ENCODE measurements at places on chromosomes 2 and 18.

DNA sequence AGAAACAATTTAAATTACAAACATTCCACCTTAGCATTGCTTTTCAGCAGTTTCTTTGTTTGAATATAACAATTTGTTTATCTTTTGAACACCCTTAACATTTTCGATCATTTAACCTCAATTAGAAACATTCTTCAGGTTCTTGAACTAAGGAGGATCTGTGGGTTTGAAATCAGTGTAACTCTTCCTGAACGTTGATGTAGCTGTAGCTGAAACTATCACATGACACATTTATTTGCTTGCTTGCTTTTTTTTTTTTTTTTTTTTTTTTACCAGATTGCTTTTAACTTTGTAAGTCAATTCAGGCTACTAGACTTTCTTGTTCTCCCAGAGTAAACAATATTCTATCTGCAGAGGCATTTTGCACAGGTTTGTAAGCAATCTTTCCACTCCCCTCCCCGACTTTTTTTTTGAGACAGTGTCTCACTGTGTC is 47.6 kb downstream of the GPD2 start:
- DNase-seq: no peak

DNA sequence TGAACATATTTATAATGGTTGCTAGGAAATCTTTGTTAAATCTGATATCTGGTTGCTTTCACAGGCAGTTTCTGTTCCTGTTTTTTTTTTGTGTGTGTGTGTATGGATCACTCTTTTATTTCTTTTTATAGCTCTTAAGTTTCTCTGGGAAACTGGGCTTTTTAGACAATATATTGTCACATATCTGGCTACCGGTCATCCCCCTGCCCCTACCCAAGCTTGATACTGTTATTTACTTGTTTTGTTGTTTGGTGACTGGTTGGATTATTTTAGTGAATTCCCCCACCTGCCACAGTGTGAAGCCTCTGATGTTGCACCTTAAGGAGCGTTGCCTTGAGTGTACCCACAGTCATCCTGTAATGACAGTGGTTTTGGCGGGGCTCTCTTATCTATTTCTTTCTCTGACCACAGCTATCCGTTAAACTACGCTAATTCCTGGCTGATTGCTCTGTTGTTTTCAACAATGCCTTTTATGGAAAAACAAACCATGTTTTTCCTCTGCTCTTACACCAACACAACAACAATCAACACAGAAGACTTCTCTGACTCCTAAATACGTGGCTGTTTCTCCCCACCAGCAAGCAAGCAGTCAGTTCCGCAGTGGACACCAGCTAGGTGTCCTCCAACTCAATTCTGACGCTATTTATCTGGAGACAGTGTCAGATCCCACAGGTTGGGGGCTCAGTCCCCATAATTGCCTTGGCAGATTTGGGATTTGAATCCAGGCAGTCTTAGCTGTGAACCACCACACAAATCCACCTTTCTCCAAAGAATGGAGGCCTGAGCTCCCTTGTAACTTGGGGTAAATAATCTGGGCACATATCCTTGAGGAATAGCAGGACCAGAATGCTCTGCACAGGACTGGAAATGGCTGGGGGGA is 10.9 kb downstream of the GNLY start:
- no peak for DNase-seq

DNA sequence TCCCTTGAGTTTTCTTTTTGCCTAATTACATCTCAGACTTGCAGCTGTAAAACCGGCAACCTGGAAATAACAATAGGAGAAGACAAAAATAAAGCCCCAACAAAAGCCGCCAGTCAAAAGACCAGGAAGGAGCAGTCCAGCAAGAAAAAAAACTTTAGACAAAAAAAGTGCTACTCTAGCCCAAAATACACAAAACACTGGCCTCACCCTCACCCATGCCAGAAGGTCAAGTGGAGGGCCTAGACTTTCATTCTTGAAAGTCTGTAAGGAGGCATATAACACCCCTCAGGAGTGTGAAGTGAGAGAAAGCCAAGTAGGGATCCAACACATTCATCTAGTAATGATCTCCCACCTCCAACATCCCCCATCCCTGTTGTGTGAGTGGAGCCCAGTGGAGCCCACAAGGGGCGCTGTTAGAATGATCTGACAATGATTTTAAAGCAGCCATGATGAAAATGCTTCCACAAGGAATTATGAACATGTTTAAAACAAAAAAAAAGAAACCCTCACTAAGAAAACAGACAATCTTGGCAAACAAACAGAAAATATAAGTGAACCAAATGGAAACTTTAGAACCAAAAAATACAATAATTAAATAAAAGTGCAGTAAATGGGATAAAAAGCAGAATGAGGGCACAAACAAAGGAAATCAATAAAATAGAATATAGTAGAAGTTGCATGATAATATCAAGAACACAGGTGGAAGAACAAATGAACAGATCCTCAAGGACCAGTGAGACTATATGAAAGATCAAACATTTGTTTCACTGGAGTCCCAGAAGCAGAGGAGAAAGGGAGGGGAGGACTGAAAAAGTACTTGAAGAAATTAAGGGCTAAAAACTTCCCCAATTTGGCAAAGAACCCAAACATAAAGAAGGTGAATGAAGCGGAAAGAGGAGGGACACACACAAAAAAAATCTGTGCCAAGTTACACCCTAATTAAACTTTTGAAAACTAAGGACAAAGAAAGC is 23.9 kb downstream of the SESTD1 start:
- no peak for DNase-seq

GRCh38 chr2:223114170-223114569 is 62.2 kb downstream of the KCNE4 start:
- no peak for DNase-seq

GRCh38 chr2:102114290-102114721 is 28.2 kb upstream of the IL1R1 start:
- DNase-seq: no peak

GRCh38 chr2:231292472-231293134 is 94.2 kb downstream of the ARMC9 start:
- no peak for DNase-seq

- no peak for DNase-seq
Measured at GRCh38 chr2:184113696-184114403, 484.5 kb upstream of the ZNF804A start.

GRCh38 chr2:40283111-40283909 is 168.6 kb downstream of the SLC8A1 start:
- no peak for DNase-seq

- no peak for DNase-seq
Measured at GRCh38 chr2:199315299-199316179, 142.2 kb downstream of the SATB2 start.

GRCh38 chr18:22303927-22304326 is 113.8 kb downstream of the CTAGE1 start:
- DNase-seq: no peak

DNA sequence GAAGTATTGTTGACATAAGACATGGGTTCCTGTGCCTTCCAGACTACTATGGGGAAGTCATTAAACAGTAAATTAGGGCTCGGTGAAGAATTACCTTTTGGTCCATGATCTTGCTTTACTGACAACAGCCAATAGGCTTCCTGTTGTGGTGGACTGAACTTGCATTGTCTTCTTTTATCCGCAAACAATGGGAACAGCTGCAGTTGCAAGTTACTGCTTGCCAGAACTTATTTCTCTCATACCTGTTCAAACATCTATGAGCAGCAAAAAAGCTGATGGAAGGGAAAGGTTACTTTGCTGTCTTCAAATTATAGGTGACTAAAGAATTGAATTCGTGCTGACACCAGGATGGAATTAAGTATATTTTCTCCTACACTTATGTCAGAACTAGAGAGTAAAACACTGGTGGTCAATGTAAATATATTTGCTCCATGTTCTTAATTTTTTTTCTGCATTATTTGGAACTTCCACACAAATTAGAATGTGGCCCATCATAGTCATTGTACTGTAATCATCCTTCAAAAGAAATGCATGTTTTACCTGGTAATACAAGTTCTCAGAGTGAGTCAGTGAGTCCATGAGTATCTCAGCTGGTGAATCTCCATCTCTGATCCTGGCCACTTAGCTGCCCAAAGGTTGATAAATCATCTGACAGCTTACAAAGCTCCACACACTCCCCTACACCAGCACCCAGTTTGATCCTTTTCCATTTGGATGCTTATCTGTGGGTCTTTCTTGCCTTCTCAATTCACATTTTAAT is 37.3 kb upstream of the RNF152 start:
- DNase-seq: no peak

- DNase-seq: no peak
Measured at GRCh38 chr18:67876871-67877270, 360.4 kb upstream of the DSEL start.

DNA sequence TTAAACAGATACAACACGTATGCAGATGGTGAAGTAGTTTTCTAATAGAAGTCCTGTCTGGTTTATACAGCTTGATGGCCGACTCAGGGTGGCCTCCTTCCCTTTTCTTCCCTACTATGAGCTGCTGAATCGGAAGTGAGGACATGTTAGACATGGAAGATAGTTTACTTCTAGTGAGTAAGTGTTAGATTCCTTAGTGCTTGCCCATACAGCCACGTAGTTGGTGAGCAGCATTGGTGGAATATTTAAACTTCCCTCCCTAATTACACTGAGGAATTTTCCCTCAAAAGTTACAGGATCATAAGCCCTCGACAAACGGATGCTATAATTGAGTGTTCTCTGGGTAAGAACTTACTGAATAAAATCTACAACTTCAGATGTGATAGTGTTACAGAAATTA is 52.1 kb downstream of the RHBDD1 start:
- no peak for DNase-seq

- no peak for DNase-seq
Measured at GRCh38 chr2:40243581-40244187, 208.2 kb downstream of the SLC8A1 start.

GRCh38 chr2:235080101-235080500 is 128.3 kb downstream of the SH3BP4 start:
- no peak for DNase-seq

DNA sequence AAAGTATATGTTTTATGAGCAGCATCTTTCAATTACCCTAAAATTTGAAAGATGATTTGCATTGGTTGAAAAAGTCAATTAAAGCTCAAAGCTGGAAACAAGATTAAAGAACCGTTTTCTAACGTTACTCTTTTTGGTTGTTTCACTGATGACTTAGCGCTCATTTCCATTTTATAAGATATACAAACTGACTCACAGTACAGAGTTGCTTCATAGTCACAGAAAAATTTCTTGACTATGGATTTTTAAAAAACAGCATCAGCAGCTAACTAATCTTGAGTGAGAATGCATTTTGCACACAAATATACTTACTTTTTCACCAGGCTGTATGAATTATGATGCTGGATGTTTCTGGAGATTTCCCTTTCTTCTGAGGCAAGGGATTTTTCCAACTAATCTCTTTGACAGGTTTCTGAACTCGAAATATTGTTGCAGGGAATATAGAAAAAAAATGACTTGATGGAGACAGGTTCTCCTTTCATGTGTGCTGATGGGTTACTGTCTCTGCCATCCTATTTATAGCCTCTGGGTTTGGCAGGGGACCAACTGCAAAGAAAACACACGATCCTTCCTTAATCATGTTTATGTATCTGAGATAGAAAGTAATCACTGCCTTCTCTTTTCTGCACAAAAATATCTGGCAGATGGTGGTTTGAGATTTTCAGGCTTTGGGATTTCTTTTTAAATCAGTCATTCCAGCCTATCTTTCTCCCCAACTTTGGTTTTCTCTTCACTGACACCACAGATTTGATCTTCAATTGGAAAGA is 129.4 kb upstream of the DAPL1 start:
- DNase-seq: no peak

GRCh38 chr2:112003576-112004252 is 51.4 kb upstream of the TMEM87B start:
- DNase-seq: no peak

GRCh38 chr18:67583621-67584020 is 67.1 kb upstream of the DSEL start:
- DNase-seq: no peak

GRCh38 chr2:55296393-55296792 is 27.4 kb upstream of the MTIF2 start:
- DNase-seq: no peak

- DNase-seq: no peak
Measured at GRCh38 chr2:58350484-58350883, 109.4 kb upstream of the FANCL start.

- peak; percentile 70 for DNase-seq
Measured at GRCh38 chr18:13265008-13265910, 46.7 kb downstream of the LDLRAD4 start.

GRCh38 chr2:211225784-211226183 is 669.4 kb downstream of the CPS1 start:
- DNase-seq: no peak

- no peak for DNase-seq
Measured at GRCh38 chr2:4507661-4508060, 804.3 kb downstream of the DCDC2C start.

GRCh38 chr18:75070625-75071483 is 138.1 kb downstream of the PTGR3 start:
- DNase-seq: peak; percentile 62

GRCh38 chr18:22167091-22167470 is 2.3 kb upstream of the GATA6 start:
- no peak for DNase-seq

- DNase-seq: no peak
Measured at GRCh38 chr2:241080405-241081189, 21.5 kb downstream of the MTERF4 start.

GRCh38 chr18:22337833-22338232 is 79.9 kb downstream of the CTAGE1 start:
- DNase-seq: no peak

DNA sequence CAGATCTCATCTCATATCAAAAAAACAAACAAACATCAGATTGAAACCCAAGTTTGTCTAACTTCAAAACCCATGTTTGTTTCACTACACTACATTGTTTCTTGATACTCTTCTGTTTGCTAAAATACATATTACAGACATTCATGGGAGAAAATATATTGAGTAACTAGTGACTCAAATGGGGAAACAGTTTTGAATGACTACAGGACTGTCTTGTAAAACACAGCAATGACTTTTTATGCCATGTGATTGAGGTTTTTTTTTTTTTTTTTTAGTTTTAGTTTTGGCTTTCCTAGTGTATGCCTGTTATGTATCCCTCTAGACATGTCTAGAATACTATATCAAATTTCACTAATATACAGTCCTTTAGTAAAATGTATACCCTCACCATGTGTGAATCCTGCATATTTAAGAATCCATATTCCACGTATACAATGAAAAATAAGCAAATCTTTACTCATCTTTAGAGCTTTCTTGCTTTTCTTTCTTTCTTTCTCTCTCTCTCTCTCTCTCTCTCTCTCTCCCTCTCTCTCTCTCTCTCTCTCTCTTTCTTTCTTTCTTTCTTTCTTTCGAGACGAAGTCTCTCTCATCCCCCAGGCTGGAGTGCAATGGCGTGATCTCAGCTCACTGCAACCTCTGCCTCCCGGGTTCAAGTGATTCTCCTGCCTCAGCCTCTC is 46.6 kb upstream of the SERTAD2 start:
- DNase-seq: no peak

- no peak for DNase-seq
Measured at GRCh38 chr2:75896779-75897366, 186.2 kb upstream of the GCFC2 start.

- DNase-seq: no peak
Measured at GRCh38 chr2:215702116-215702902, 266.4 kb upstream of the FN1 start.
